Renal cortex interstitium (tissue), 15 donors: ENCODE measurements at places on chromosomes 6 and 20.

- no peak for DNase-seq
Observed at GRCh38 chr6:144144996-144145395, 5.3 kb upstream of the STX11 start.

- no peak for DNase-seq
Observed at GRCh38 chr20:43515628-43516027, 8.1 kb downstream of the L3MBTL1 start.

GRCh38 chr6:104126315-104127005, 733.3 kb downstream of the HACE1 start:
- no peak for DNase-seq

GRCh38 chr20:63100926-63101699, 94.3 kb upstream of the BHLHE23 start:
- no peak for DNase-seq

DNA sequence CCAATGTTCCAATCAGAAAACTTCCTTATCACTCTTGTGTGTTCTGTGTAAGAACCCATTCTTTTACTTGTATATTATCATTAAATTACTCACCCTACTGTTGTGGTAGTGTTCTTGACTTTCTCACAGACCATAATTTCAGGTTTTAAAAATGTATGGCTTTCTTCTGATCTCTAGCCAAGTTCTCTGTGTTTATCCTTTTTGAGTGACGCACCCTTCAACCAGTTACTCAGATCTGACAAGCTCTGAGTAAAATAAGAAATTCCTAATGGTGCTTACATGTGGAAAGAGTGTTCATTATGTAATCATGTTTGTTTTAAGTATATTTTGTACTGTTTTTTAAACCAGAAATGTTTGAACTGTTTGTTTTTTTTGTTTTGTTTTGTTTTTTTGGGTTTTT, 11.0 kb downstream of the TBPL1 start:
- DNase-seq: no peak

- DNase-seq: no peak
Observed at GRCh38 chr6:83536647-83537589, 24.6 kb downstream of the PRSS35 start.

DNA sequence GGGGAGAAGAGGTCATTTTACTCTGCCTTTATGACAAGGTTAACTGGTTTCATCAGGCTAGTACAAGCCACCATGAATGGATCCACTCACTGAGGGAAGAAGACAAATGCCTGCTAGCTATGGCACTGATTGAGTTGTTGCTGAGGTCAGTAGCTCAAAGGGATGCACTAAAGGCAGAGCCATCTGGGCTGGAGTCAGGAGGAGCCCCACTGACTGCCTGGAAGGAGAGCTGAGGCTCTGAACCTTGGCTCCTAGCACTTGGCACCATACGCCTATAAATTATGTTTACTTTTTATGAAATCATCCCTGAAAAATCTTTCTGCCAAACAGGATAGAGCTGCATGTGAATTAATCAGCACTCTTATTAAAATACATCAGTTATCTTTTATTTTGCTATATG, 104.6 kb downstream of the DTD1 start:
- no peak for DNase-seq

GRCh38 chr6:2526766-2527165, 224.0 kb downstream of the MYLK4 start:
- no peak for DNase-seq

GRCh38 chr20:63562461-63563224, 8.7 kb downstream of the FNDC11 start:
- no peak for DNase-seq

DNA sequence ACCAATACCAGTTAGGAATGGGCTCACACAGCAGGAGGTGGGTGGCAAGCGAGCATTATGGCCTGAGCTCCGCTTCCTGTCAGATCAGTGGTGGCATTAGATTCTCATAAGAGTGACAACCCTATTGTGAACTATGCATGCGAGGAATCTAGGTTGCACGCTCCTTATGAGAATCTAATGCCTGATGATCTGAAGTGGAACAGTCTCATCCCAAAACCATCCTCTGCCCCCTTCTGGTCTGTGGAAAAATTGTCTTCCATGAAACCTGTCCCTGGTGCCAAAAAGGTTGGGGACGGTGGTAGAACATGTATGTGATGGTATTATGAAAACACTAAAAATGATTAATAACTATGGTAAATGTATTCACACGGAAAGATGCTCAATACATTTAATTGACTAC, 99.7 kb upstream of the HIVEP1 start:
- no peak for DNase-seq

DNA sequence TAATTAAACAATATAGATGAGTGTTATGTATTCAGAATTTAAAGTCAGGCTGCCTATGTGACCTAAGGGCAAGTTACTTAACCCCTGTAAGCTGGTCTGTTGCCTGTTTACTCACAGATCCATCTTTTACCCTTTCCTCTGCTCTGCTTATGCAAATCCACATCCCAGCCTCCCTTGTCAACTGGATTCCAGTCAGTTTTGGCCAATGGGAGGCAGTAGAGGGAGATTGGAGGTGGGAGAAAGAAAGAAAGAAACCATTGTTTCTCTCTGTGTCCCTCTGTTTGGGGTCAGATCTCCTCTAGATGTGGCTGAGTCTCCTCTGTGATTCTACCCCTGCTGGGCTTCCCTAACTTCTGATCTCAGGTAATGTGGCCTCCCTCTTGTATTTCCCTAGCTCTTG, 266.8 kb upstream of the PLN start:
- DNase-seq: no peak

DNA sequence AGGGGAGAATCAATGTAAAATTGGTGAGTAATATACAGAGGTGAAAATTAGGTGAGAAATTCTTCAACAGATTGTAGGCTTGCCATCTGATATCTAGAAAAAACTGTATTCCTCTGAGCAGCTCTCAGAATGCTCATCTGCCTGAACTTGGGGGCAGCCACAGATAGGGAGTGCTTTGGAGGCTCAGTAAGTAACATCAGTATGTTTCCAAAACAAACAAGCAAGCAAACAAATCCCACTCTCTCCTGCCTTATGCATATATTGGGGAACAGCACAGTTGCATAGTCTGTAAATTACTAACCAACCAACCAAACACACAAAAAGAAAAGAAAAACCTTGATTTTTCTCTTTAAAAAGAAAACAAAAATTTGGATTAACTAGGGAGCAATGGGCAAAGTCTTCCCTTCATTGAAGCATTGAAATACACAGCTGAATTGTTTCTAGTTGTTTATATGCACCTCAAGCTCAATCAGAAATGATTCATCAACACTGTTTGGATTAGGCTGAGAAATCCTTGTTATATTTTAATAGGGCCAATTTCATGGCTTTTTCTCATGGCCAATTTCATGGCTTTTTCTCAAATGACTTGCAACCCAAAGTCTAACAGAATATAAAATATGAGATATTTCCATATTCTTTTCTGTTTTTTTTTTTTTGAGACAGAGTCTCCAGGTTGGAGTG, 50.1 kb upstream of the DEK start:
- DNase-seq: no peak

- DNase-seq: no peak
Observed at GRCh38 chr6:158803733-158804143, 15.4 kb downstream of the EZR start.
